Hippocampal formation (tissue), 2 donors: ENCODE measurements at places on chromosomes 1 and 21.

- no peak for DNase-seq
Measured at GRCh38 chr21:39911286-39912199, 44.3 kb downstream of the PCP4 start.

GRCh38 chr1:247294282-247294681, 37.4 kb downstream of the ZNF496 start:
- DNase-seq: no peak

DNA sequence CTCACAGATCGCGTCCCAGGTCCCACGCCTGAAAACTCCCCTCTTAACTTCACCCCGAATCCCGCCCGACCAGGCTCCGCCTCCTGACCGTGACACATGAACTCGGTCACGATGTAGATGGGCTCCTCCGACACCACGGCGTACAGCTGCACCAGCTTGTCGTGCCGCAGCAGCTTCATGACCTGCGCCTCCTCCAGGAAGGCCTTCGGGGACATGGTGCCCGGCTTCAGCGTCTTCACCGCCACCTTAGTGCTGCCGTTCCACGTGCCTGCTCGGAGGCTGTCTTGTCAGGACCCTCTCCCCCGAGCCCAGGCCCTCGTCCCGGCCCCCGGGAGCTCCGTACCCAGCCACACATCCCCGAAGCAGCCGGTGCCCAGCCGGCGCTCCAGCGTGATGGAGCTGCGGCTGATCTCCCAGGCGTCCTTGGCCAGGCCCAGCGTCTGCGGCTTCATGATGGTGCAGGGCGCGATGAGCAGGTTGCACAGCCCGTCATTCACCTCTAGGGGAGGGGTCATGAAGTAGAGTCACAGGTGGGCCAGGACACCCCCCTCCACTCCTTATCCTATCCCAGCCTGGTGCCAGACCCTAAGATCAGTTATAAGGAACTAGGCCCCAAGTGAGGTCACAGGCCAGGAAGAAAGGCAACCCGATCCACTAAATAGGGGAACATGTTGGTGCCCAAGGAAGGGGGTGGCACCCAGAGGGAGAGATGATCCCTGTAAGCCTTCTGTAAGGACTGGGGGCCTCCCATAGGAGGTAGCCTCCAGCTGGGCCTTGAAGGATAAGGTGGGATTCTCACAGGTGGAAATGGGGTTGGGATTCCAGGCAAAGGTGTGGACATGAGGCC, 11.6 kb upstream of the AHDC1 start:
- DNase-seq: no peak

DNA sequence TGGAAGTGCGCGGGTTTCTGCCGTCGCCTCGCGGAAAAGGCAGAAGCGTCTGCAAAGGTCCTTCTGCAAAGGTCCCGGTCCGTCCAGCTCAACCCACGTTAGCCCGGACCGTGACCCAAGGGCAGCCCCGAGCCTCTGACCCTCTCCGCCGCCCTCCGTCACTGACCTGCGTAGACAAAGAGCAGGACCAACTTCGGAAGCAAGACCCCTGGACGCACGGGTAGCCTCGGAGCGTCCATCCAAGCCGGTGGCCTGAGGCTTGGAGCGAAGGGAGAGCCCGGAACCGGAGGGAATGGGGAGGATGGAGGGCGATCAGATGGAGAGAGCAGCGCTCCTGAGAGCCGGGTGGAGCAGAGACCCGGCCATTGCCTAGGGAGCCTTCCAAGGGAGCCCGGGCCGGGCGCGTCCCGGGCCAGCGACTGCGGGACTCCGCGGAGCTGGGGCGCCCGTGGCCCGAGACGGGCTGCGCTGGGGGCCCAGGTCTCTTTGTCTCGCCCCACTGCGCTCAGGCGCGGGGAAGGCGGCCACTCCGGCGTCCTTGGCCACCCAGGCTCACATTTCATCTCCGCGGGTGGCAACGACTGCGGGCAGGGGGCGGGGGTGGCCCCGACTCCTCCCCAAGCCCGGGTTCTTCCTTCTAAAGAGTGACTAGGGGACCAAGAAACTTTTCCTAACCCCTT, at the start of gene CYYR1:
TSS of gene CYYR1 (minus strand) at position 585 of the 680 bp plus-strand sequence. CDS start at position 239, 346 bp downstream.
- DNase-seq: no peak

- DNase-seq: no peak
Measured at GRCh38 chr21:27292783-27293182, 325.9 kb upstream of the ADAMTS5 start.

DNA sequence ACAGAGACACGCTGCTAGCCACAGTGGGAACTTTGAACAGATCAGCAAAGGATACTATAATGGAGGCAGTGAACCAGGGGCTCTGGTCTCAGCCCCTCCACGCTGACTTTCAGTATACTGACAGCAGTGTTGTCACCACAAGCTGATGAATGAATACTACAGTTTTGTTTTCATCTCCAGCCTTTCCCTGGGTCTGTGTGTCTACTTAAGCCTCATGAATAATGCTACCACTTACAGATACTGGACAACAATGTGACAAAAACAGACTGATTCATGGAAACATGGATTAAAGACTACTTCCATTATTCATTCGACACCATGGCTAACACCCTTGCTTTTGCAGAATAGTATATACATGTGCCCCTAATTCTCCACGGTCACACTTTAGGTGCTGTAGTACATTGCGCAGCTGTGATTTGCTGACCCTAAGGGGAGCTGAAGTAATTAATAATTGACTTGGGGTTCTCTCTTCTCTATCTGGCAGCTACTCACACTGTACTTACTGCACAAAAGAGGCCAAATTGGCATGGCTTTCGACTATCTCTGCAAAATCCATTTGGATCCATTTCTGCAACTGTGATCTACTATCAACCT, 203.2 kb upstream of the LYPLAL1 start:
- no peak for DNase-seq

DNA sequence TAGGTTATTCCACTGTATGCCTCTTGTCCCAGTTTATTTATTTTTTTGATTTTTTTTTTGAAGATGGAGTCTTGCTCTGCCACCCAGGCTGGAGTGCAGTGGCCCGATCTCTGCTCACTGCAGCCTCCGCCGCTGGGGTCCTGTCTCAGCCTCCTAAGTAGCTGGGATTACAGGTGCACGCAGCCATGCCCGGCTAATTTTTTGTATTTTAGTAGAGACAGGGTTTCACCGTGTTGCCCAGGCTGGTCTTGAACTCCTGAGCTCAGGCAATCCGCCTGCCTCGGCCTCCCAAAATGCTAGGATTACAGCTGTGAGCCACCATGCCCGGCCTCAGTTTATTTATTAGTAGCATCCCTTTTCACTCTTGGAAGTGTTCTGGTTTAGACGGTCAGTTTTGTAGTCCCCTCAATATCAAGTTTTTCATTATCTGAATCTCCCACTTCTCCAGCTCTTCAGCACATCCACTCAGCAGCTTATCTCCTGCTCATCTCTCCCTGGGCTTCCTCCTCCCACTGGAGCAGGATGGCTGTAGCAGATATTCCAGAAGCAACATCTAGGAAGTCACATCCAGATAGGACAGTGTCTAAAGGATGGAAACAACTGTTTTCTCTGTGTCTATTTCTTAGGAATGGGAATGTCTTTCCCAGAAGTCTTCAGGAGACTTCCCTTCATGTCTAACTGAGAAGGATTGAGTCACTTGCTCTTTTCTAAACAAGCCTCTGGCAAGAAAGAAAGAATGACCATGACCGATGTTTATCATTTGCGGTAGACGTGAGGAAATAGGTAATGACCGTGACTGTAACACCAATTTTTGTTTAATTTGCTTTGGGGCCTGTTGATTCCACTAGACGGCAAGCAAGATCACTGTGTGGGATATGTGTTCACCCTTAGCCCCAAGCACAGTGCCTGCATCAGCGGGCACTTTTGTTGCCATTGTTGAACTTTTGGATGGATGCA, 14.4 kb downstream of the CCDC190 start:
- DNase-seq: no peak

- no peak for DNase-seq
Measured at GRCh38 chr1:151581451-151581850, 30.4 kb upstream of the SNX27 start.

- DNase-seq: no peak
Measured at GRCh38 chr1:174974711-174975119, 25.0 kb upstream of the CACYBP start.
